ENCODE measurements at places on chromosomes 5 and 9.

- no peak for DNase-seq
Observed at GRCh38 chr5:50744776-50745175, 78.3 kb downstream of the PARP8 start.

GRCh38 chr9:31275419-31275818 is 1109.0 kb upstream of the ACO1 start:
- no peak for DNase-seq

DNA sequence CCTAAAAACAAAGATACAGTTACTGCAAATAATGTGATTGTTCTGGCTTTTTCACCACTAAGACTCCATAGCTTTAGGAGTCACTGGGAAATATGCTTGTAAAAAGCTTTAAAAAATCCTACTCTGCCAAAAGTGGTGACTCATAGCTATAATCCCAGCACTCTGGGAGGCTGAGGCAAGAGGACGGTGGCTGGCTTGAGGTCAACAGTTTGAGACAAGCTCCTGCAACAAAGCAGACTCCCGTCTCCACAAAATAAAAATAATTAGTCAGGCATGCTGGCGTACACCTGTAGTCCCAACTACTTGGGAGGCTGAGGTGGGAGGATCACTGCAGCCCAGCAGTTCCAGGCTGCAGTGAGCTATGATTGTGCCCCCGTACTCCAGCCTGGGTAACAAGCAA is 406.4 kb downstream of the HTR1A start:
- DNase-seq, result no peak

DNA sequence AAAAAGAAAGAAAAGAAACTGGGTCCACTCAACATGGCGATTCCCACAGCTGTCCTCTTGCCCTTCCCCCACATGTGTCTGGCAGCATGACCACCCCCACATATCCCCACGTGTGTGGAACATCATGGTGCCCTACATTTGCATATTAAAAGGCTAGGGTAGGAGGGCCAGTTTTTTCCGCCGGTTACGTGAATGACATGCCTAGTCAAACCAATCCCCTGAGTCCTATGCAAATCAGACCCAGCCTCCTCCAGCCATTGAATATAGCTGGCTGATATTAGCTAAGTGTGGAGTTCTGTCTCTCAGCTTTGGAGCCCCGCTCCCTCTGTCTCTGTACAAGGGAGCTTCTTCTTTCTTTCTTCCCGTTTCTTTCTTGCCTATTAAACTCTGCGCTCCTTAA is 33.0 kb upstream of the CCDC112 start:
- DNase-seq, result no peak

DNA sequence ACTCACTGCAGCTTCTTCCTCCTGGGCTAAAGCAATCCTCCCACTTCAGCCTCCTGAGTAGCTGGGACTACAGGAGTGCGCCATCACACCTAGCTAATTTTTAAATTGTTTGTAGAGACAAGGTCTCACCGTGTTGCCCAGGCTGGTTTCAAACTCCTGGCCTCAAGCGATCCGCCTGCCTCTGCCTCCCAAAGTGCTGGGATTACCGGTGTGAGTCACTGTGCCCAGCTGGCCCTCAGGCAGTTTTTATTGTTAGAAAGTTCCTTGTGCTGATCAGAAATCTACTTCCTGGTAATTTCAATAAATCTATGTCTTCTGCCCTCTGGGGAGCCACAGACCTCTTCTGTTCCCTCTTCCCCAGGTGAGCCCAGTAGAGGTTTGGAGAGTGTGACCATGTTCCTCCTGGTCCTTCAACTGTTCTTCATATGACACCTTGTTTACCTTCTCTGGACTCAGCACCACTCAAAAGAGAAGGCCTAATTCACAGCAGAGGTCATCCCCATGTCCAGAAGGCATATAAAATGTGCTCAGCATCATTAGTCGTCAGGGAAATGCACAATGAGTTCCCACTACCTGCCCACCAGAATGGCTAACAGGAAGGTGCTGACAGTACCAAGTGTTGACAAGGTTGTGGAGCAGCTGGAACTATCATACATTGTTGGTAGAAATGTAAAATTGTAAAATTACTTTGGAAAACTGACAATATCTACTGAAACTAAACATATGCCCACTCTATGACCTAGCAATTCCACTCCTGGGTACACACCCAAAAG is 10.4 kb downstream of the TMOD1 start:
- DNase-seq, result no peak

DNA sequence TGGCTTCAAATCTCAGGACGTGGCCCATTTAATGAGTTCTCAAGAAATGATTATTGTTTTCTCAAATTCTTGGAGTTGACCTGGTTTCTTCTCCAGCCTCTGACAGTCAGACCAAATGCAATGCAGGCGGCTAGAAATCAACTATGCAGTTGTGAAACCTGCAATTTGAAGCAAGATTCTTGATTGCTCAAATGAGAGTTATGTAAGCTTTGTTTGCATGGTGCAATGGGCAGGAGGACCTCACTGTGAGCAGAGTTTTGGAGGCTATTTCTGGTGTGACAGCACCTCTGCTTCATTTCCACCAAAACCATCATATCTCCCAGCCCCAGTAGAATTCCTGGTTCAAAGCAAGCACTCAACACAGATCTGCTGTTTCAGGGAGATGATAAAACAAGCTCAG is 500.0 kb upstream of the KLF4 start:
- DNase-seq, result no peak

DNA sequence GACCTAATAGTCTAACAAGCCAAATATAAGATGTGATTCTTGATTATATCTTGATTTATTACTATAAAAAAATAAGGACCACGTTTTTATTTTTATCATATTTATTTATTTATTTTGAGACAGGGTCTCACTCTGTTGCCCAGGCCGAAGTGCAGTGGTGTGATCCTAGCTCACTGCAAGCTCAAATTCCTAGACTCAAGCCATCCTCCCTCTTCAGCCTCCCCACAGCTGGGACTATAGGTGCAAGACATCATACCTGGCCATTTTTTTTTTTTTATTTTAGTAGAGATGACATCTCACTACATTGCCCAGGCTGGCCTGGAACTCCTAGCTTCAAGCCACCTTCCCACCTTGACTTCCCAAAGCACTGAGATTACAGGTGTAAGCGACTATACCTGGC is 61.0 kb upstream of the LARP1 start:
- no peak for DNase-seq

DNA sequence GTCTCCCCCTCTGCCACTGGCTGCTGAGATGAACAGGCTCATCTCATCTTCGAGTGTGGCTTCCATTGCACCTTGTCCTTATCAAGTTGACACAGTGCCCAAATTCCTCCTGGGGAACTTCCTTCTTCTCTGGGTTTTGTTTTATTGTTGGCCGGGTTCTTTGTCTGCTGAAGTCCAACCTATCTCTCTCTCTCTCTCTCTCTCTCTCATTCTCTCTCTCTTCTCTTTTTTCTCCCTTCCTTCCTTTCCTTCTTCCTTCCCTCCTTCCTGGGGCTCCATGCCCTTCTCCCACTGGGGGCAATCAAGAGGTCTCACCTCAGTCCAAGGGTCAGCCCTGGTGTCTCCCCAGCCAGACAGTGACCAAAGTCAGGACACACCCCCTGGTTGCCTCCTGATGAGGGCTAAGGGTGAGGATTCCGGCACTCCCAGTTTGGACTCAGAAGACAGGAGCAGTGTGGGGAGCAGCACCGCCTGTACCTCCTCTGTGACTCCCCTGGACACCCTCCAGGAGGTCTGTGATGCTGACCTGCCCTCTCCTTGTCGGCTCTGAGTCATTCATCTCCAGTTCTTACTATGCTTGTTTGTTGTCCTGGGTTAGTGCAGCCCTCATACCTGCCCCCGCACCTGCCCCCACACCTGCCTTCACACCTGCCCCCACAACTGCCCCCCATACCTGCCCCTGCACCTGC is 30.7 kb downstream of the KCNT1 start:
- DNase-seq, result no peak

GRCh38 chr5:92613546-92613945 is 967.5 kb downstream of the NR2F1-AS1 start:
- DNase-seq, result no peak

DNA sequence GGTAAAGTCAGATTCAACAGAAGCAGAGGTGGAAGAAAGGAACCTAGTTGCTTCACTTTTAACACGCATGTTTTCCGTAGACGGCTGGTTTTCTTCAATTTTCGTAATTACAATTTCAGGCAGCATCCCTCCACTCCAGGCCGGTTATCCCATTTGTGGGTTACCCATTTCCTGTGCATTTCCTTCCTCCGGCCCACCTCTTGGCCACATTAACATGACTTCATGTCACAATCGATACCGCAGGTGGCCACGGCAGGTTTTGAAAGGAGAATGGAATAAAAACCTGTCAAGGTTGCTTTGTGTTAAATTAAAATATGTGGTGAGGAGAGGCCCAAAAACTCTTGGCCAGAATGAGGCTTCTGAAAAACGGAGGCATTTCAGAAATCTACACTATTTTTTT is 130.2 kb downstream of the PCSK5 start:
- DNase-seq, result no peak

GRCh38 chr9:92706218-92706940 is 36.4 kb upstream of the IPPK start:
- DNase-seq, result no peak

- no peak for DNase-seq
Observed at GRCh38 chr5:149680810-149681221, 49.3 kb upstream of the PPARGC1B start.

DNA sequence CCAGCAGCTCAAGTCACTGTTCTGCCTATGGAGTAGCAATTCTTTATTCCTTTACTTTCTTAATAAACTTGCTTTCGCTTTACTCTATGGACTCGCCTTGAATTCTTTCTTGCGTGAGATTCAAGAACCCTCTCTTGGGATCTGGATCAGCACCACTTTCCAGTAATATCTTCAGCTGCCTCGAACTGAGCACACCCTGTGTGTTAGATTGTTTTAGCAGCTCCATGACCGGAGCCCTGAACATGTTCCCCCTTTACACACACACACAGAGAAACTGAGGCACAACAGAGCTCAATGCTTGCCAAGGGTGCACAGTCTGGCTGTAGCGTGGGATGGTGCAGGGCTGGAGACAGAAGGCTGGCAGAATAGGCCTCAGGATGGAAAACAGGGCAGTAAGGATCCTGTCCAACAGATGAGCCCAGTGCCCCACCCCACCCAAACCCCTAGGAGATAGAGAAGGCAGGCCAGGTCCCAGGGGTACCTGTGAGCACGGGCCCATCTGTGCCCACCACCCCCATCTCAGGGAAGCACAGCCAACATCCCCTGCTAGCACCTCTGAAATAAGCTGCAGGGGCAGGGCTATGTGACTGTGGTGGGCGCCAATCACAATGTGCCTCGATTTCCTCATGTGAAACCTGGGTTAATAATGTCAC is 27.9 kb downstream of the BICD2 start:
- DNase-seq, result no peak

GRCh38 chr9:79638806-79639205 is 67.0 kb downstream of the TLE4 start:
- no peak for DNase-seq

DNA sequence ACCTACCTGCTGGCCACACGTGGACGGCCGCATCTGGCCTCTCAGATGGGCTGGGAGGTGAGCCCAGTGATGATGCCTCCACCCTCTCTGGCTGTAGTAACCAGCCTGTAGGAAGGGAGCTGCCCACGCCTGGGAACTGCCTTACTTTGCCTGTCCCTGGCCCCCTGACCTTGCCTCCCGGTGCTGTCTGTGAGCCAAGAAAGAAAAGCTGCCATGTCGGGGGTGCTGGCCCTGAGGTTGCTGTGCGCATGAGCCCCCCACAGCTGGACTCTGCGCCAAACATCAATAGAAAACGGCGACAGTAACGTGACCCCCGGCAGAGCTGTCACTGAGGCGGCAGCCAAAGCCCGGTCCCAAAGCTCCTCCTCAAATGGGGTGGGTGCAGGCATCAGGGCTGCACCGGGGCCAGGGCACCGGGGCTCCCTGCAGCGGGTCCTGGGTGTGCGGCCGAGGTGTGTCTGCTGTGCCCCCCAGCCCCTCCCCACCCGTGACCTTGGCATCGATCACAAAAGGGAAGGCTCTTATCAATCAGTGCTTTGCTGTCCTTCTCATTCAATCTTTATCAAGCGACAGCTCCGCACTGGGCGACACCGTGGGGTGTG is 15.3 kb upstream of the SLC9A3 start:
- no peak for DNase-seq

- no peak for DNase-seq
Observed at GRCh38 chr9:115296831-115297565, 179.0 kb upstream of the TNC start.

All from stimulated activated CD8-positive, alpha-beta memory T cell treated with anti-CD3 and anti-CD28 coated beads, Interleukin-15, amount 100 ng/mL, for 1 hour (primary cell).